Amniotic stem cell (primary cell): ENCODE measurements at places on chromosomes 4 and X.
A peak's percentile ranks its signal among the peaks of the same experiment; 100 is the strongest.

GRCh38 chr4:82610041-82610440 lies 48.3 kb upstream of the TMEM150C start:
- DNase-seq: no peak

DNA sequence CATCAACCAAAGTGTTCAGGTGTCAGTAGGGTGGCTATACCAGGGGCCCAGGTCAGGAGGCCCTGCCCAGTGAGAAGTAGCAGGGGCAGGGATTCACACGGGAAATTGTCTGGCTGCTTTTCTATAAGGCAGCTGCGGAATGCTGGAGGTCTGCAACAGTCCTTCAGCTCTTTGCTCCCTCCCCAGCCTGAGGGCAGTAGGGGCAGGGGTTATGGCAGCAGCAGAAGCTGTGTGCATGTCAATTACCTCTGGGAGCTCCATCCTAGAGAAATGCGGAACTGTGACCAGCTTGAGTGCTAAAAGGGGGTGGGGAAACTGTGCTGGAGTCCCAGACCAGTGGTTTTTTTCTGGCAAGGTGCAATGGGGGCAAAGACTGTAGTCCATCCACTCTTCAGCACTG lies 810.4 kb downstream of the PCDH7 start:
- no peak for DNase-seq

- DNase-seq: no peak
Observed at GRCh38 chr4:68987007-68987406, 35.4 kb upstream of the UGT2A3 start.

DNA sequence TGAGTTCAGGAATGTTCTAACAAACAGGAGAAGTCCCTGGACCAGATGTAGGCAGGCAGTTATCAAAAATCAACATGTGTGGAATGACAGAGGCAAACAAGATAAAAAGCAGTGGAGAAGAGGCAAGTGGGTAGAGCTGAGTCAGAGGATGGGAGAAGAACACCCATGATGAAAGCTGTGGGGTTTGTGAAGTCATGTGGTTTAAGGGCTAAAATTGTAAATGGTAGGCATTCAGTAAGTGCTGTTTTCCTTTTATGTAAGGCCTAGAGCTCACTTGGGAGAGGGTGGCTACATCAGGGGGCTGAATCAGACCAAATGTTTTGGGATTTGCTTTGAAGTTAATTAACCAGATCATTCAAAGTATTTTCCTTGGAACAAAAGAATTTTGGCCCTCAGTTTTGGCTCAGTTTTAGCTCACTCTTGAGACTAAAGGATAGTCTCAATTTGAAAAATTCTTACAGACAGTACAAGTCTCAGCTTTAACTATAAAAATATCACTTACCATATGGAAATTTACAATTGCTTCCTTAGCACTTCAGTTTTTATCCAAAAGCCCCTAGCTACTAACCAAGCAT lies 114.5 kb upstream of the PCDH7 start:
- no peak for DNase-seq

- DNase-seq: no peak
Observed at GRCh38 chr4:70877556-70877955, 24.6 kb upstream of the MOB1B start.

DNA sequence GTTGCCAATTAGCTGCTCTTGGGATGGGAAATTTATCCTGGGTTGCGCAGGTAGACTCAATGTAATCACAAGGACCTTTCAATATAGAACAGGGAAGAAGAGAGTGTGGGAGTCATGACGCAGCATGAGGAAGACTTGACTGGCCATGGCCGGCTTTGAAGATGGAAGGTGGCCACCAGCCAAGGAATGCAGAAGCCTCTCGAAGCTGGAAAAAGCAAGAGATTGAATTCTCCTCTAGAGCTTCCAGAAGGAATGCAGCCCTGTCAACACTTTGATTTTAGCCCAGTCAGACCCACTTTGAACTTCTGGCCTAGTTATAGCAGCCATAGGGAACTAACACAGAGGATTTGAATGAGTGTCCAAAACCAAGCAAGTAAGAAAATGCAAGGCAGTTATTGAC lies 14.7 kb upstream of the SH3KBP1 start:
- DNase-seq: no peak

- no peak for DNase-seq
Observed at GRCh38 chr4:22369901-22370562, 145.8 kb downstream of the ADGRA3 start.

- no peak for DNase-seq
Observed at GRCh38 chr4:137467537-137467936, 64.8 kb downstream of the PCDH18 start.

- DNase-seq: no peak
Observed at GRCh38 chr4:71635139-71635748, 148.6 kb downstream of the GC start.

DNA sequence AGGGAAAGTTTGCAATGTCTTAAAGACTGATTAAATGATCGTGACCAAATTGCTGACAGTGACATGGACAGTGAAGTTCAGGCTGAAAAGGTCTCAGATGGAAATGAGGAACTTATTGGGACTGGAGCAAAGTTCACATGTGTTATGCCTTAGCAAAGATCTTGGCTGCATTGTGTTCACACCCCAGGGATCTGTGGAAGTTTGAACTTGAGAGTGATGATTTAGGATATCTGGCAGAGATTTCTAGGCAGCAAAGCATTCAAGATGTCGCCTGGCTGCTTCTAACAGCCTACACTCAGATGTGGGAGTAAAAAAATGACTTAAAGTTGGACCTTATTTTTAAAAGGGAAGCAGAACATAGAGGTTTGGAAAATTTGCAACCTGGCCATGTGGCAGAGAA lies 21.4 kb downstream of the SCARB2 start:
- no peak for DNase-seq

DNA sequence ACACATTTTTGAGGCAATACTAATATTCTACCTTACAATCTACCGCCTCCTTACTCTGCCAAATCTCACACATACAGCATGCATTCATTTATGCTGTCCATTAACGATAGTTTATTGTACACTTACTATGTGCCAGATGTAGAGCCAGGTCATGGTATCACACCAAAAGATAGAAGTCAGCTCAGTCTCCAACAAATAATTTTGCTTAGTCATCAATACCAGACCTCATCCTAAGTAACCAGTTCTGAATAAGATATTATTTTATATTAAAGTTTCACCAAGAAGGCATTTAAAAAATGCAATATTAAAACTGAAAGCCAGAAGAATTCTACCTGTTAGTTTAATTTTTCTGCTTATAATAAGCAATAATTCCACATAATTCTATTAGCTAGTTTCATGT lies 60.6 kb upstream of the TTC29 start:
- DNase-seq: no peak

DNA sequence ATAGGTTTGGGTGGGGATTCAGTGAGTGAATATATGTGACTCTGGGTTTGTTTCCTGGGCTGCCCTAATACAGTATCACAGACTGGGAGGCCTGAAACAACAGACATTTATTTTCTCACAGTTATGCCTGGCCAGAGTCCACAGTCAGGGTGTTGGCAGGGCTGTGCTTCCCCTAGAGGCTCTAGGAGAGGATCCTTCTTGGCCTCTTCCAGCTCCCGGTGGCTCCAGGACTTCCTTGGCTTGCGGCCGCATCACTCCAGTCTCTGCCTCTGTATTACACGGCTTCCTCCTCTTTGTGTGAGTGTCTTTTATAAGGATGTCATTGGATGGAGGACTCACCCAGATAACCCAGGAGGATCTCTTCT lies 5.2 kb upstream of the JAKMIP1 start:
- DNase-seq: no peak

DNA sequence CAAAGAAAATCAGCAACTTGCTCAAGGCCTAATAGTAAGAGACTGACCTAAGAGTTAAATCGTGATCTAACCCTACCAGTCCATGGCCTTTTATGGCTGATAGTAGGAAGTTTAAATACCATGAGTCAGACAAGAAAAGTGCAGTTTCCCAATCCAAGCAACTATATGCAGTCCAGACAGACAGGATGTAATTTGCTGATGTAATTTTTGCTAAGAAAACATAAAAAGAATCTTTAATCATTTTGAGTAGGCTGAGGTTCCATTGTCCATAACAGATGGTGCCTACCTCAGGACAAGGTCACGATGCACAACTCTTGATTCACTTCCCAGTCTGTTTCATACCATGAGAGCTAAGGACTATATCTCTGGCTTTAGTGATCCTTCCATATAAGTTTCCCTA lies 317.5 kb upstream of the GRIA3 start:
- no peak for DNase-seq

GRCh38 chrX:155864655-155865054 lies 16.5 kb upstream of the VAMP7 start:
- DNase-seq: no peak

DNA sequence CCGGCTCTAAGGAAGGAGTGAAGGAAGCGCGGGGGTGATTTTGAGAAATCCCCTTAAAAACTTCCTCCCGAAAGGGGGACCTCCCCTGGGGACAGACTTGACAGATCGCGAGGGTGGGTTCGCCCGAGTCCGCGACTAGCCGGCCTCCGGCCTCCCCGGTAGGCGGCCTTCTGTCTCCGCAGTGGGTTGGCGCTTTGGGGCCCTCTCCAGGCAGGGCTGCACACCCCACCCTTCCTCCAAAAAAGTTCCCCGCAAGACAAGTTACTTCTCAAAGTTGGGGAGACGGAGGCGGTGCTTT lies 24.8 kb downstream of the HOPX start:
- no peak for DNase-seq

DNA sequence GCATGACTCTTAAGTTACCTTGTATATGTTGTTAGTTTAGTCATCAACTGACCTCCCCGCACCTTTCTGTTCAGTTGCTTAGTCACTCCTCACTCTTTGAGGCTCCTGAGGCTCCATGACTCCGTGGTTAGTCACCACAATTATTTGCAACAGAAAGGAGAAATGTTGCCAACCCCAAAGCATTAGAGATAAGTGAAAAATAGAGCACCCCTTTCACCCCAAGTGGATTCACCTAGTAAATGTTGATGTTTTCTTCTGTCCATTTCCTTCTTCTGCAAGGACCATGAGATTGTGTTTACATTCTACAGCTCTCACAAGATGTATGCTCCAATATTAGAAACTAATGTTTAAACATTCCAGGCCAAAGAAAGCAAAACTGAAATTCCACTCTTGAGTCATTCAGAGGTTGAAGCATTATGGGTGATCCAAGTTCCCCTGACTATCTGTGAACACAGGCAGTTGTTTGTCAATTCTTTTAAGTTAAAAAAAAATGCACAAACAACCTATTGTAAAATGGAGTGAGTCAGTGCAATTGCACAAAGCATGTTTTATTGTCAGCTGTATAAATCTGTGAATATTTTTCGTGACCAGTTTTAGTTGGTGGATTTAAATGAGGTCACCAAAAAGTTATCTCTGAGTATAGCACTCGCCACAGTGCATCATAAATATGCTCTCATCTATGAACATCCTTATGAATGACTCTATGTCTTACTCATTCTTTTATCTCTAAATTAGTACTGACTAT lies 552.4 kb upstream of the MAGEB2 start:
- peak; percentile 15 for DNase-seq

DNA sequence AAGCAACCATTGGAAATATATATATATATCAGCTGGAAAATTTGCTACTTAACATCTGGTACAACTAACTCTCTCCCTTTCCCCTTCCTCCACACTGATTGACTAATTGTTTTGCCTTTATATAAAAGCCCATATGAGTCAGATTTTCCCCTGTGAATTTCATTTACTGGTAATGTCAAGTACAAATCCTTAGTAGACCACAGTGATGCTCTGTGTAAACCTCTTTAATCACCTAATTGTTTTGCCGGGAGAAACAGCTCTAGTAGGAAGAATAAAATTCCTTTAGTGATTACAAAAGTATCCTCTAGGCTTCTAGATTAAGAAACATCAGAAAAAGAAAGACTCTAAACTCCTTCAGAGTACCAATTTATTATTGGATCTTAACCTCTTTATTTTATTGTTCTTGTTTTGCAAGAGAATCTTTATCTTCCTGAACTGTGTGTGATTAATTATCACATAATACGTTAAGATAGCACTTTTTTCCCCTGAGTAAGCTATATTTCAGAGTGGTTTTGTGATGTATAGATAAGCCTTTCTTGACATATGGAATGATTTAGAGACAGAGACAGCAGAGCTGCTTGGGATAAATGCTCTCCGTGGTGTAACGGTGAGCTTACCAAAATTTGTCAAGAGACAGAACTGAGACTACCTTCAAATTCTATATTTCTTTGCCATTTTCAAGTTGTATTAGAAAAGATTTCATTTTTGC lies 1606.4 kb upstream of the TENM3 start:
- DNase-seq: peak; percentile 64

GRCh38 chr4:180296036-180296599 lies 1947.1 kb upstream of the TENM3 start:
- DNase-seq: no peak

GRCh38 chr4:173057442-173057841 lies 111.2 kb upstream of the GALNT7 start:
- DNase-seq: no peak

- no peak for DNase-seq
Observed at GRCh38 chr4:79174490-79175252, 151.2 kb downstream of the NAA11 start.

- no peak for DNase-seq
Observed at GRCh38 chr4:102522031-102522440, 20.9 kb downstream of the NFKB1 start.

DNA sequence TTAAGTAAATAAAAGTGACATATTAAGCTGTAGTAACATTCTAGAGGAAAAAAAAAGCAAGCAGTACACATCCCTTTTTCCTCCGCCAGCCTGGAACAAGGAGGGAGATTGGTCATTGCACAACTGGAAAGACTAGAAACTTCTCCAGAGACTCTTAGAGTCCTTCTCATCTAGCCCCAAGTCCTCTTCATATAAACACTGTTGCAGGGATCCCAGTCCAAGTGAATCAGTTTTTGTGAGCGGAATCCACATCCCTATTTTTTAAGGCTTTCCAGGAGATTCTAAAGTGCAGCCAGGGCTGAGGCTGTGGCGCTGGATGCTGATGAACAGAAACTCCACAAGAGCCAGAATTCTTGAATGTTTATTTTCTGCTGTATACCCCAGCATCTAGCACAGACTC lies 23.8 kb downstream of the REELD1 start:
- no peak for DNase-seq

GRCh38 chrX:111119341-111119740 lies 23.4 kb downstream of the PAK3 start:
- DNase-seq: no peak

DNA sequence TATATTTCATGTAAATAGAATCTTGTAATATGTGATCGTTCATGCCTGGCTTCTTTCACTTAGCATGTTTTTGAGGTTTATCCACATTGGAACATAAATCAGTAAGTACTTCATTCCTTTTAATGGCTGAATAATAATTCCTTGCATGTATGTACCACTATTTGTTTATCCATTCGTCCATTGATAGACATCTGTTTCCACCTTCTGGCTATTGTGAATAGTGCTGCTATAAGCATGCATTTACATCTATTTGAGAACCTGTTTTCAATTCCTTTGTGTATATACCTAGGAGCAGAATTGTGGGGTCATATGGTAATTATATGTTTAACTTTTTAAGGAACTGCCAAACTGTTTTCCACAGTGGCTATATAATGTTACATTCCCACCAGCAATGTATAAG lies 356.7 kb upstream of the DIPK2B start:
- DNase-seq: no peak

DNA sequence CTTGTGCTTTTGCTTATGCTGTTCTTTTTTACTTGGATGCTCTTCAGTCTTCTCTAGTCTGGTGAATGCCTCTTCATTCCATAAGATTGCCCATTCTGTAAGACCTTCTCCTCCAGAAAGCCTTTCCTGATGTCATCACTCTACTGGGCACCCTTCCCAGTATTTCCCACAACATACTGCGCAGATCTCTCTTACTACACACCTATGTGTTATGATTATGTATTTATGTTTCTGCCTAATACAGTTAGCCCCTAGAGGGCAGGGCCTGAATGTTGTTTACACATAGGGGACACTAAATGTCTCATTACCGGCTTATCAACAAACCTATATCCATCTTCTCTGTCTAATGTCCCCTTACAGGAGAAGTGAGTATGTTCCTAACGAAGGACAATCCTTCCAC lies 21.1 kb downstream of the AIFM1 start:
- DNase-seq: no peak
